ENCODE measurements at places on chromosomes 1 and 21. TPM values are rescaled to one million over a fixed set of nuclear protein-coding genes. Genes with fewer than 3 reads are reported as not detected.

GRCh38 chr1:37438037-37438868 lies 36.1 kb upstream of the ZC3H12A start:
- DNase-seq: no peak

GRCh38 chr1:63615768-63616420 lies 22.7 kb downstream of the PGM1 start:
- peak; percentile 85 for DNase-seq

- peak; percentile 78 for DNase-seq
Observed at GRCh38 chr1:205849619-205850355, at the start of gene PM20D1. Gene PM20D1, minus strand, starts transcription at chr1:205850132. Its CDS starts 60 bp downstream, at chr1:205850072.

DNA sequence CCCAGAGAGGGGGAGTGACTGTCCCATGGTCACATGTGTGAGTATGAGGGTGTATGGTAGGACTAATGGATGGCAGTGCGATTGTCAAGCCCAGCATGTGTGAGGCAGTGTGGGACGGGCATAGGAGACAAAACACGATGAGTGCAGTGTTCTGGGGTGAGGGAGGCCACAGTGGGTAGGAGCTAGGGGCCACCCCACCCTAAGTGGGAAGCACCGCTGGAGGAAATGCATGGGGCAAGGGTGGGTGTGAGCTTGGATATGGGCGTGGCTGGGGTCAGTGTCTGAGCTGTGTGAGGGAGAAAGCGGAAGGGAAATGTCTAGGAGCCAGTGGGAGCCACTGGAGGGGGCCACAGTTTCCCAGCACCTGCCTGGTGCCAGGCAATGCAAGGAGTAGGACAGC lies 56.5 kb downstream of the FOXO6 start:
- no peak for DNase-seq

- DNase-seq: no peak
Observed at GRCh38 chr1:65210325-65210724, 62.3 kb downstream of the AK4 start.

- DNase-seq: no peak
Observed at GRCh38 chr1:47181955-47182675, 7.7 kb downstream of the PDZK1IP1 start.

GRCh38 chr21:33051925-33052324 lies 18.0 kb upstream of the OLIG1 start:
- no peak for DNase-seq

DNA sequence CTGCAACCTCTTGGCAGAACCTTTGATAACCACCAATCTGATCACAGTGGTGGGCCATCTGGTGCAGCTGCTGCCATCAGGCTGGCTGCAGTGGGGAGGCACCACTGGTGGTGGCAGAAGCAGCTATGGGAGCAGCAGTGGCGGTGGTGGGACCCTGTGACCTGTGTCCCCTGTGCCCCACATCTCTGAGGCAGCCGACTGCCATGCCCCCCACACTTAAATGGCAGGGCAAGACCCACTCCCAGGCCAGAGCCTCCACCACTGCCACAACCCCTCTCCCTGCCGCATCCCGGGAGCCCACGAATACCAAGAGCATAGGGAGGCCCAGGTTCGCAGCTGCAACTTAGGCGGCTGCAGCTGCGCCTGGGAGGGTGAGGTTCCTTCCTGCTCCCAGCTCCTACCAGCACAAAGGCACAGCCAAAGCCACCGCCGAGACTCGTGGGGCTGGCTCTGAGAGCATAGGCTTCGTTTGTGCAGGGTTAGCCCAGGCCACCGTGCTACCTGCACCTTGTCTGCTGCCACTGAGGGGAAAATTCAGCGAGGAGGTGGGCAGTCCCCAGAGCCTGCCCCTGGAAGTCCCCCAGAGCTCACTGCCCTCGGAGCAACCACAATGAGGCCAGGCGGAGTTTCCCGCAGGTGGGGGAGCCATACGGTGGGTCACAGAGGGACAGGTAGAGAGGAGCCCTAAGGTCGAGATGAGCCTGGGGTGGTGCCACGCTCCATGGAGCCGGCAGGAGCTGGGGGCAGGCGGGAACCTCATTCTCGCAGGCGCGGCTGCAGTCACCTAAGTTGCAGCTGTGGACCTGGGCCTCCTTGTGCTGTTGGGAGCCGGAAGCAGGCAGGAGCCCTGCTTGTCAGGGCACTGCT lies 518.7 kb downstream of the RWDD3 start:
- no peak for DNase-seq

DNA sequence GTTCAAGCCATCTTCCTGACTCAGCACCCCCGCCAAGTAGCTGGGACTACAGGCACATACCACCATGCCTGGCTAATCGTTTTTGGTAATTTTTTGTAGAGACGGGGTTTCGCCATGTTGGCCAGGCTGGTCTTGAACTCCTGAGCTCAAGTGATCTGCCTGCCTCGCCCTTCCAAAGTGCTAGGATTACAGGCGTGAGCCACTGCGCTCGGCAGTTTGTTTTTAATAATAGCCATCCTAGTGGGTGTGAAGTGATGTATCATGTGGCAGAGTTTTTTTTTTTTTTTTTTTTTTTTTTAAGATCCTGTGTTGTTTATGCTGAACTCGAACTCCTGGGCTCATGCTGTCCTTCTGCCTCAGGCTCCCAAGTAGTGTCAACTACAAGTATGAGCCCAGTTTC lies 51.8 kb downstream of the SPEN start:
- no peak for DNase-seq

The FNDC5 gene
- 0.43 TPM for total RNA-seq

- DNase-seq: no peak
Observed at GRCh38 chr1:59123081-59123681, 173.7 kb upstream of the FGGY start.

The RNF223 gene
- not detected for total RNA-seq

The NUDT17 gene
- total RNA-seq: 6.8 TPM

Measured in fibroblast of villous mesenchyme (primary cell).